ENCODE measurements at places on chromosomes 6 and 20.

- no peak for DNase-seq
Measured at GRCh38 chr20:8328189-8328588, 196.1 kb downstream of the PLCB1 start.

GRCh38 chr20:32418376-32418775 lies 60.2 kb downstream of the ASXL1 start:
- DNase-seq = no peak

DNA sequence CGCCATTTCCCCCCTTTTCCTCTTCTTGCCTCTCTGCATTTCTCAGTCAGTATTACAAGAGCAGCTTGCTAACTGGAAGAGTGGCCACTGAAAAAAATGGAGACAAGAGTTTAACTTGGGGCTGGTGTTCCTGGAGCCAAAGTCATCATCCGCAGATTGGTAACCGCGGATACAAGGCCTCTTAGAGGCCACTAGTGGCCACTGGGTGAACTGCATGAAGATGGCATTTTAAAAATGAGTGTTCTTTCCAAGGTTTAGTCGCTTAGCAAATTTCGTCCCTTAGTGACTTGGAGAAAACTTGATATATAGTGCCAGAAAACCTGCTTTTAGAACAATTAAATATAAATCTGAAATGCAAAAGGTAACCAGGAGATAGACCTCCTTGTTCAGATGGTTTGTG lies 4.8 kb downstream of the F13A1 start:
- no peak for DNase-seq

DNA sequence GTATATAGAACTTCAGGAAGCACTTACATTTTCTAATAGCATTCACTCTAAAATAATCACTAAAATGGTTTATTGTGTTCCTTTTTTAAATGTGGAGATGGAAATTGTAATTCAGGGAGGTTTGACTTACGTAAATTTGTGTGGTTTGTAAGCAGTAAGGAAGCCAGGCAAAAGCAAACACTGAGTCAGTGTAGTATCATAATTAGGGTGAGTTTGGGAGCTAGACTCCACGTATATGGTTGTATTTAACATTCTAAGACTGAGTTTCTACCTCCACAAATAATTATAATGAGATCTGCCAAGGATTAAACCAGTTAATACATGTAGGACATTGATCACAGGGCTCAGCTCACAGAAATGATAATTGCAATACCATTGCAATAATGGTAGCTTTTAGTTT lies 425.5 kb downstream of the CBLN4 start:
- DNase-seq = no peak

GRCh38 chr6:100484474-100484873 lies 19.8 kb upstream of the SIM1 start:
- no peak for DNase-seq

GRCh38 chr6:25950297-25950696 lies 12.3 kb upstream of the TRIM38 start:
- no peak for DNase-seq
